Activated CD4-positive, alpha-beta T cell treated with anti-CD3 and anti-CD28 coated beads, Interleukin-2, Interleukin-6, amounts not matched to agents 100 ng/mL and 50 ng/mL, durations not matched to agents 16 hours and 8 hours (primary cell): ENCODE measurements at places on chromosomes 7 and 10.

DNA sequence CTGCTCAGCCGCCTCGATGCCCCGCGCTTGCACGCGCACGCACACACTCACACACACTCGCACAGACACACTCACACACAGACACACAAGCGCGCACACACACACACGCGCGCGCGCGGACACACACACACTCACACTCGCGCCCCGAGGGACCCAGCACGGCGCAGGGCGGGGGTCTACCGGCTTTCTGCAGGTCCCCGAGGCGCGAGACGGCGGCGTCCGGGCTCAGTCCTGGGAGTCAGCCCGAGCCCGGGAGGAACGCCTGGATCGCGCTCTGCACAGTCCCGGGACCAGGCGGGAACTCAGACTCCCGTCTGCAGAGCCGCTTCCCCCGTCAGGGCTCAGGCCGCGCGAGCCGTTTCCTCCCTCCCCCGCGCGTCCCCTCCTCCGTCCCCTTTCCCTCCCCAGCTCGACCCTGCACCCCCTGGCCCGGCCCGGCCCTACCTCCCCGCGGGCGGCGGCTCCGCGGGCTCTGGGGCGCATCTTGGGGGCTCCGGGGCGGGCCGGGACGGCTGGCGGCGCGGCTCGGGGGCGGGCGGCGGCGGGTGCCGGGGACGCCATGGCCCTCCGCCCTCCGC is 464 bp downstream of the DENND2A start:
- no peak for DNase-seq

DNA sequence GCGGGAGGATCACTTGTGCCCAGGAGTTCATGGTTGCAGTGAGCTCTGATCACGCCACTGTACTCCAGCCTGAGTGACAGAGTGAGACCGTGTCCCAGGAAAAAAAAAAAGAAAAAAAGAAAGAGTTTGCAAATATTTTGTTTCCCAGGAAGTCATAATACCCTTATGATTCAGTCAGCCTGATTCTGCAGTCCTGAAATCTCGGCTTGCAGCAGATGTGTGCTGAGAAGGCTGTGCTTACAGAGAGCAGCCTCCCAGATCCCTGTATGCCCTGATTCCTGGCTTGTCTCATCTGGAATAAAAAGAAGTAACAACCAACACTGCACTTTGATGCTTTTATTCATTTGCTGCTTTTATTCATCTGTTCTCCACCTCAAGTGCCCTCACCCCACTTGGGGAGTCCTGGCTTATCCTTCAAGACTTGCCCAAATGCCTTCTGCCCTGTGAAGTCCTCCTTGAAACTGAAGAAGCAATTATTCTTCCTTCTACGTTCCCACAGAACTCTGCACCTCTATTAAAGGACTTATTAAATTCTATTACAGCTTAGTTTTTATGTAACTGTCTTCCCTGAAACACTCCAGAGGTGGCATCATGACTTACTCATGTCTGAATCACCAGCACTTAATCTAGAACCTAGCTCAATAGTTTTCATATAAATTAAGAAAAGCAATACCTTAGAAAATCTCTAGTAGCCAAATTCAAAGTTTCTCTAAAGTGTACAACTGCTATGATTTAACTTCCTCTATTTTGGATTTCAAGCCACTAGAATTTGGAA is 27.7 kb upstream of the BPGM start:
- no peak for DNase-seq

- DNase-seq = no peak
Measured at GRCh38 chr10:118220346-118220850, 121.7 kb downstream of the FAM204A start.

GRCh38 chr10:125033146-125033924 is 91.4 kb downstream of the ZRANB1 start:
- DNase-seq = no peak

- no peak for DNase-seq
Measured at GRCh38 chr7:74726309-74727101, 47.3 kb upstream of the NCF1 start.

DNA sequence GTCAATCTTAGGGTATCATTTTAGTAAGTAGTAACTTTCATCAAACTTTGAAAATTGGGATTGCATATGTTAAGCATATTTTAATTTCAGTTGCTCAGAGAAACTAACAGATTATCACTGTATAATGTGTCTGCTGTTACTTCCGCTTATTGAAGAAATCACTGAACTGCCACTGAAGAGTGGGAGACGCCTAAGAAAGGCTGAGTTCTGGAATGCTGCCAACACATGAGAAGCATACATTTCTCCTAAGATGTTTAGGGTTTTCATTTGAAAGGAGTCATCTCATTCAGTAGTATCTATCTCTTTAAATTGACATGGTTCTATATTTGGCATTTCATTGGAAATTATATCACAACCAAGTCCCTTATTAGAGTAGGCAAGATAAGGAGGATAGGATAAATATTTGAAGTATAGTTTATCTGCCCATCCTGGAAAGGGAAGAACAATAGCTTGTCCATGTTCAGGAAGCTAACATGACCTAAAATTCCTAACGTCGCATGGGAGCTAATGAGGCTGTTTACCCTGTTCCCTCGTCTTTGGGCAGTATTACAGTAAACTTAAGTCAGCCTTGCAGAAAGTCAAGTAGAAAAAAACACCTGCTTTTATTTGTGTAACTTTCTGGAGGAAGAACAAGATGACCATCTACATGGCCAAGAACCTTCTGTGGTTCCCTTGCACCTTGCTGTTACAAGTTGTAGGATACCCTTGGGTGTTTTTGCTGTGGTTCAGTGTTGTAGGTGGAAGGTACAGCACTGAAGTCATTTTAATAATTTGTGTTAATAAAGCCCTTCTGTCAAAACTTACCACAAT is 67.3 kb downstream of the NHLRC2 start:
- no peak for DNase-seq

- DNase-seq = no peak
Measured at GRCh38 chr10:23381298-23382040, 36.9 kb upstream of the C10orf67 start.

GRCh38 chr7:24026351-24026750 is 257.6 kb upstream of the NPY start:
- DNase-seq = no peak

GRCh38 chr7:1481300-1481699 is 22.0 kb upstream of the MICALL2 start:
- DNase-seq = no peak
